ENCODE measurements at places on chromosomes 7 and 10.

GRCh38 chr7:112665709-112666108, 124.5 kb downstream of the TMEM168 start:
- DNase-seq = peak; percentile 59

GRCh38 chr7:96236198-96237039, 85.5 kb downstream of the SLC25A13 start:
- DNase-seq = no peak

DNA sequence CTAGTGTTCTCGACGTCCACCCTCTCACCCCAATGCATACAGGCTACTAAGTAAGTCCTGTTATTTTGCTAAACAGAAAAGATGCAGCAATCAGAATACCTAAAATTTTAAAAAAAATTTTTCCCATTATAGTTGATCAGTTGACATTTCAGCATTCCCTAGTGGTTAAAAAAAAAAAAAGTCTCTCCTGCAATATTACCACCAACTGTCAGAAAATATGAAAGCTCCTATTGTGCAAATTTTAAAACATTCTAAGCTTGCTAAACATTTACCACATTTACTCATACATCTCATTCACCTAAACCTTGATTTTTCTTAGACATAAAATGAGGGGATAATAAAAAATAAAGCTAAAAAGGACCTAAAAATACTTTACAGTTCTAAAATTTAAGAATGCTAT, 165.6 kb downstream of the AVL9 start:
- no peak for DNase-seq

- DNase-seq = no peak
These were observed 68.2 kb upstream of the RPA3 start for GRCh38 chr7:7786595-7786994.

- DNase-seq = no peak
These were observed 65.4 kb upstream of the APBB1IP start for GRCh38 chr10:26372513-26373354.

- DNase-seq = no peak
These were observed 78.1 kb downstream of the CREM start for GRCh38 chr10:35204650-35205319.

- no peak for DNase-seq
These were observed 314.8 kb downstream of the HPSE2 start for GRCh38 chr10:98920807-98921206.

- no peak for DNase-seq
These were observed 66.6 kb downstream of the PLXNA4 start for GRCh38 chr7:132509643-132510042.

- DNase-seq = no peak
These were observed 48.9 kb downstream of the ZNF277 start for GRCh38 chr7:112255388-112255720.

GRCh38 chr10:16817125-16818019, at the start of gene RSU1:
TSS of gene RSU1 (minus strand) at chr10:16817424. CDS start at chr10:16817081, 343 bp downstream.
- DNase-seq = peak; percentile 100

DNA sequence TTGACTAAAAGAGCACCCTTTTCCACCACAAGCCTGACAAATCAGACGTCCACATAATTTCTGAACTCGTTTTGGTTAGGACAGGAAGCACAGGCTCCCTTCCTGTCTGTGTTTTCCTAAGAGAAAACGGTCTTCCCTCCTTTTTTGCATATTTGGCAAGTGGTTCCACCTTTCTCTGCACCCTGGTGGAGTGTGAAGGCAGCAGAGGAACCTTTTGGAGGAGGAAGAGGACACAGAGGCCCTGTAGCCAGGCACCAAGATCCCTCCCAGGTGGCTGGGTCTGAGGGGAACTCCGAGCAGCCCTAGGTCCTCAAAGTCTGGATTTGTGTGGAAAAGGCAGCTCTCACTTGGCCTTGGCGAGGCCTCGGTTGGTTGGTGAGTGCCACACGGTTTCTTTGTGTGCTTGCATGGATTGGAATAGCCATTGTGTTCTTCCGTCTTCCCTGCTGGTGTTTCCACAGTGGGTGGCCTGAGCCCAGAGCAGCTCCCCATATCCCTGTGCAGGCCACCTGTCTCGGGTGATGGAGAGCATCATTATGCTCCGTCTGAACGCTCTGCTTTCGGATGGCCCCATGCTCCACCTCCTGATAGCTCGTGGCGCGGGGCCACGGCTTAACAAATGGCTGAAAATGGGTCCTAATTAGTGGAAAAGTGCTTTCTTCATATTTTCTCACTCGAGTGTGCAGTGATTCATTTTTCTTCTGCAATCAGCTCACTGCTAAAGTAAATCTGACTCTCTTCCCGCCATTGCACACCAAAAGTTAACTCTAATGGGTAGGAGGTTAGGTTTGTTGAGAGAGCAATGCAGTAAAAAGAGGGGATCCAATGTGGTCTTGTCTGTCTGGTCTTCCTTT, 4.2 kb downstream of the IKZF1 start:
- no peak for DNase-seq

- DNase-seq = no peak
These were observed 78.3 kb downstream of the ALOX5 start for GRCh38 chr10:45452268-45452667.

- DNase-seq = peak; percentile 83
These were observed 743 bp downstream of the ADAP1 start for GRCh38 chr7:953547-954327.

GRCh38 chr10:72685264-72685921, 6.5 kb upstream of the MCU start:
- DNase-seq = peak; percentile 61
